ENCODE measurements at places on chromosomes 2 and 18.

- H3K27ac ChIP-seq = no peak overlapping the region
- peaks cover 2% of the 10 kb centered on the region for H3K27me3 ChIP-seq
- no peaks in the 10 kb centered on the region for H3K36me3 ChIP-seq
- DNase-seq = no peak
- H3K4me1 ChIP-seq = peaks cover 12% of the 10 kb centered on the region
- no peak overlapping the region for H3K4me3 ChIP-seq
Measured at GRCh38 chr2:11697103-11697871, 27.3 kb upstream of the NTSR2 start.

GRCh38 chr2:236569573-236569973 lies at the start of gene ACKR3:
TSS of gene ACKR3 (plus strand) at chr2:236569825. CDS start at chr2:236580466, 10,641 bp downstream.
- H3K27me3 ChIP-seq = no peaks in the 10 kb centered on the region
- peaks cover 34% of the 10 kb centered on the region for H3K4me1 ChIP-seq
- peak; percentile 88 for DNase-seq
- peaks cover 5% of the 10 kb centered on the region for H3K36me3 ChIP-seq
- peak within 1 kb of the TSS; percentile 62 for H3K4me3 ChIP-seq

GRCh38 chr2:240604291-240604938 lies 17.9 kb downstream of the CAPN10 start:
- peak overlapping the region; percentile 57 for H3K27ac ChIP-seq
- H3K4me3 ChIP-seq = no peak overlapping the region
- no peak for DNase-seq
- peaks cover 4% of the 10 kb centered on the region for H3K36me3 ChIP-seq
- H3K27me3 ChIP-seq = no peaks in the 10 kb centered on the region
- H3K4me1 ChIP-seq = peaks cover 1% of the 10 kb centered on the region

DNA sequence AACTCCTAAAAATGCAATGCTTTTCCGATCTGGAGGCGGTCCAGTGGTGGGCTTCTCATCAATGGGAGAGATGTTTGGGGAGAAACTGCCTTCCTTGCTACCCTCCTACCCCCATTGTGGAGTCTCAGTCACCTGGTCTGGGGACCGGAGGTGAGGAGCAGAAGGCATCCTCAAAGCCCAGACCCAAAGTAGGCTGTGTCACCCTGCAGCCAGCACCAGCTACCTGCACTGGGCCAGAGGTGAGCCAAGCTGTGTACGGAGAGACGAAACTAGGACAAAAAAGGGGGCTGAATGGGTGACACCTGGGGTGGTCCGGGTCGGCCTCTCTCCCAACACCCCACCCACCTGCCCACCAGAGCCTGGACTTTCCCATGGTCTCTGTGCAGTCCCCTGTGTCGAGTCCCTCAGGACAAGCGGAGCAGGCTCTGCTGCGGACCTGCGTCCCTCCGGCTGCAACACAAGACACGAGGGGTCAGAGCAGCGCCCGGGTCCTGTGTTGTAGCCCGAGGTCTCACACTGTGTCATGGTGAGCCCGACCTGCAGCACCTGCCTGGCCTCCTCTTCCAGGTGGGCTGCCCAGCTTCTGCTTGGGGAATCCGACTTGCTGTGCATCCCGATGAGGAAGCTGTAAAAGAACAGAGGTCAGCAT lies 68.0 kb upstream of the RMP24 start:
- DNase-seq = no peak
- H3K36me3 ChIP-seq = no peaks in the 10 kb centered on the region
- H3K27me3 ChIP-seq = no peaks in the 10 kb centered on the region
- H3K4me3 ChIP-seq = no peak overlapping the region
- no peak overlapping the region for H3K27ac ChIP-seq

DNA sequence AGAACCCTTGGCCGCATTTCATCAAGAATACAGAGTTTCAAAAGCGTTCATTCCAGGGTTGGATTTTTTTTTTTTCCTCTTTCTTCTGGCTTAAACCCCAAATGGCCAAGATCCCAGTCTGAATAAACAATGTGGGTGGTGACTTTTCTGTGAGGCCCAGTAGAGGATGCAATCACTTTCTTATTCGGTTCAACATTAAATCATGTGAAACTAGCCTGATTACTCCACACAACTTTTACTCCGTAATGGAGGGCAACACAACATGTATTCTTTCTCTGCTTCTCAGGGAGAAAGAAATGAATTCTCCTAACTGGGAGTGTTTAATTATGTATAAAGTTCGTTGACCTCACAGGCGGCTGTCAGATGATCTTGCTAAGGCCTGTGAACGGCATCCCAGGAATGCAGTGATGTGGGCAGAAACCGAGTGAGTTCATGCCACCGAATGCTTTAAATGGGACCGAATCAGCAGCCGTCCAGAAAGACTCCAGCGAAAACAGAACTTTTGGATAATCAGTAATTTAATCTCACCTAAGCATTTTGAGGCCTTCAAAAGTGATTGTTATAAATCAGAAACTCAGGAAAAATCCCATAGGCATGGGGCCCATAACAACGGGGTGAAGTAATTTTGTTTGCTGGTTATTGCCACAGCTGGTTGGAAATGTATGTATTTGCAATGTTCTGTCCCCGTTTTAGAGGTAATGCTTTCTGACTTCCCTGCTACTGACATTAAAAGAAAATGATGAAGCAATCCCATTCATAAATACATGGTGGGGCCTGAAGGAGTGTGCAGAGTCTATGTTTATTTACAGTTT lies 81.5 kb downstream of the BCL2 start:
- H3K36me3 ChIP-seq = peaks cover 91% of the 10 kb centered on the region
- no peaks in the 10 kb centered on the region for H3K27me3 ChIP-seq
- no peak overlapping the region for H3K27ac ChIP-seq
- H3K4me1 ChIP-seq = peaks cover 75% of the 10 kb centered on the region

- DNase-seq = no peak
- H3K36me3 ChIP-seq = peaks cover 10% of the 10 kb centered on the region
- no peaks in the 10 kb centered on the region for H3K27me3 ChIP-seq
- H3K4me1 ChIP-seq = peaks cover 6% of the 10 kb centered on the region
- no peak within 1 kb of the TSS for H3K27ac ChIP-seq
Measured at GRCh38 chr2:113005030-113005509, at the start of gene IL36A. TSS of gene IL36A (plus strand) at chr2:113005459. CDS start at chr2:113005872, 413 bp downstream.

DNA sequence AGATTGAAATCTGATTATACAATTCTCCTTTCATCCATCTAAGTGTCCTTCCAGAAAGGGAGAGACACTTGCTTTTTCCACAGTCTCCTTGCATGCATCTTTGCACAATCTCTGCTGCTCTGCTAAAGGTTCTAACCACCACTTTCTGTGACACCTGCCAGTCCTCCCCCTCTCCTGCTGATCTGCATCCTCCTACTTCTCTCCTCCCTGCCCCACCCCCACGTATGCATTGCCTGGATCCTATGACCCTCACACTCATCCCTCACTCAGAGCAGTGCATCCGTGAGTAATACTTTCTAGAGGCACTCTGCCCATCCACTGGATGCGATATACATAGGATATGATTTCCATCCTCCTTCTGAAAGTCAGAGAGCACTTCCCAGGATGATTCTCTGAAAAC lies 27.7 kb upstream of the TRAPPC8 start:
- H3K36me3 ChIP-seq = peaks cover 8% of the 10 kb centered on the region
- no peak overlapping the region for H3K27ac ChIP-seq
- peaks cover 4% of the 10 kb centered on the region for H3K27me3 ChIP-seq
- DNase-seq = no peak
- no peak overlapping the region for H3K4me3 ChIP-seq
- no peaks in the 10 kb centered on the region for H3K4me1 ChIP-seq

DNA sequence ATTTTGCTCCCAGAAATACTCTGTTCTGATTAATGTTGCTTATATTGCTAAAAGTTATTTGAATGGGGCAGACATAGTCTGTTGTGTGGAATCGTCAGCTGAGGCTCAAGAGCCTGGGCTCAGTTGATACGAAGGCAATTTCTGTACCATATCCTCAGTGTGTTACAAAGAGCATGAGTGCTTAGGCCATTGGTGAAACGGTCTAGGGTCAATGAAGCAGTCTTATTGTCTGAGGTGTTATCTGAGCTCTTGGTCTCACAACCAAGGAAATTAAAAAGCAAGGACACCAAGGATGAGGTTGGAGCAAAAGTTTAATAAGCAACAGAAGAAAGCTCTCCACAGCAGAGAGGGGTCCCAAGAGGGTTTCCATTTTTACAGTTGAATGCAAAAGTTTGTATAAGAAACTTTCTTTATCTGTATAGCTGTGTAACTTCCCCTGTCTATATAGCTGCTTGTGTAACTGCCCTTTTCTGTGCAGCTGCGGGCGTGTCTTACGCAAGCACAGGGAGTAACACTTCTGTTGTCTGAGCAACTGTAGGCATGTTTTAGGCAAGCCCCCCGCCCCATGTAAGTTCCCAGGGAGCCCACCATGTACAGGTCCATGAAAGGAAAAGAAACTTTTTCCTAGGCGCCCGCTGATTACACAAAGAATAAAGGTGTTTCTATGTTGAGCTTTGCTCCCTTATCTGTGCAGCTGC lies 40.6 kb upstream of the DSC1 start:
- H3K4me1 ChIP-seq = no peaks in the 10 kb centered on the region
- H3K27me3 ChIP-seq = no peaks in the 10 kb centered on the region
- H3K36me3 ChIP-seq = no peaks in the 10 kb centered on the region

DNA sequence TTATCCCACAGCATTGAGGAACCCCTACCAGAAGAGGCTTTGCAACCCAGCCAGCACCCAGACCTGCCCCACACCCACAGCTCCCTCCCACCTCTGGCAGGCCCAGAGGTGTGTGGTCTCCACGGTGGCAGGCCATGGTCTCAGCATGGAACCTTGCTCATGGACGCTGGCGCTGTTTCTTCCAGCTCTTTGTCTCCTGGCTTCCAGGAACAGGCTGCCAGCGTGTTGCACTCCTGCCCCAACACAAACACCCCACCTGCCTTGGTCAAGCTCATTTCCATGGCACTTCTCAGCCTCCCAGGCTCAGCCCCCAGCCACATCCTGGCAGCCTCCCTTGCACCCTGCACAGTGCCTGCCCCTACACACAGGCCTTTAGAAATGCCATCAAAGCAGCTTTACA lies 31.7 kb downstream of the EN1 start:
- peak overlapping the region; percentile 37 for H3K27ac ChIP-seq
- H3K4me1 ChIP-seq = no peaks in the 10 kb centered on the region
- no peaks in the 10 kb centered on the region for H3K36me3 ChIP-seq
- no peak for DNase-seq
- H3K4me3 ChIP-seq = no peak overlapping the region

DNA sequence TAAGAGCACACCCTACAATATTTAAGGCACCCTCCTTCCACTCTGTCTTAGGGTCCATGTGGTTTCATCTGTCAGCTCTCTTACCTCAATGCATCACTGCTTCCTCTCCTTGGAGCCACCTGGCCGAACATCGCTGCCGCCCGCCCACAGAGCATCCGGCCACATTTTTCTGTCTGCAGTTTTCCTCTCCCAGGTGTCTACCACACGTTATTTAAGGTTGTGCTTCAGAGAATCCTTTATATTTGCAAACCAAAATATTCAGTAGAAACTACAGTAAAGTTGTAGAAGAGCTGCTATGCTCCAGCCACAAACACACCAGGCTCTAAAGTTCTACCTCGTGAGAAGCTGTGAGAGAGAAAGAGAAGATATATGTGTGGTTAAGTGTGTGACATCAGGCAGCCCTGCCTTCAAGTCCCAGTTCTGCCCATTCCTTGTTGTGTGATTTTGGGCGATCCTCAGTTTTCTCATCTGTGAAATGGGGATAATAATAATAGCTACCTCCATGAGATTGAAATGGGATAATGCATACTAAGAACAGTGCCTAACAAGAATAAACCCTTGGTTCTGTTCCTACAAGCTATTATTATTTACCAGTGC lies 4.9 kb upstream of the STK17B start:
- peak; percentile 95 for DNase-seq
- H3K4me3 ChIP-seq = peak overlapping the region; percentile 78
- peaks cover 72% of the 10 kb centered on the region for H3K4me1 ChIP-seq
- H3K27me3 ChIP-seq = no peaks in the 10 kb centered on the region

GRCh38 chr18:10408131-10408530 lies 46.3 kb upstream of the APCDD1 start:
- H3K27me3 ChIP-seq = peaks cover 2% of the 10 kb centered on the region
- H3K36me3 ChIP-seq = no peaks in the 10 kb centered on the region
- H3K27ac ChIP-seq = no peak overlapping the region
- peaks cover 4% of the 10 kb centered on the region for H3K4me1 ChIP-seq
- no peak for DNase-seq

- no peak overlapping the region for H3K27ac ChIP-seq
- H3K27me3 ChIP-seq = peaks cover 9% of the 10 kb centered on the region
- H3K4me3 ChIP-seq = no peak overlapping the region
- DNase-seq = no peak
- no peaks in the 10 kb centered on the region for H3K36me3 ChIP-seq
- peaks cover 17% of the 10 kb centered on the region for H3K4me1 ChIP-seq
Measured at GRCh38 chr2:33318456-33318855, 158.0 kb upstream of the RASGRP3 start.

DNA sequence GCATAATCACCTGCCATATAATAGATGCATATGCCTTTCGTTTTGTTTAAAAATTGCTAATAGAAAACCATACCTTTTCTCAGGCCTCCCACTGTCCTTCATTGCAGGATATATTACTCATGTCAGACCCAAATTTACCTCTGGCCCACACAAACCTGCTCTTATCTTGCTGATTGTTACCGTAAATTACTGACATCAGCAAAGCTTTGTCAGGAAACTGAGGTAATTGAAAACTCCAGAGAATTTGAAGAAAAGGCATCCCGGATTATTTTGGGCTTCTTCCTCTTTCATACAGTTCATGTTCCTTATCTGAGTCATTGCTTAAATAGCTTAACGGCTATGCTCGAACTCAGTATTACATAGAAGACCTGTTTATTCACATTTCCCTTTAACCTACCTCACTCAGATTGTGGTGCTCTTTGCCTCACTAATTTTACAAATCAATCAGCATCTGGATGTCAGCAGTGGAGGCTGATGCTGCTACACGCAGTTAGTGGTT lies 145.7 kb downstream of the ZEB2 start:
- no peak overlapping the region for H3K4me3 ChIP-seq
- no peak for DNase-seq
- H3K4me1 ChIP-seq = peaks cover 10% of the 10 kb centered on the region
- peaks cover 9% of the 10 kb centered on the region for H3K27me3 ChIP-seq
- H3K36me3 ChIP-seq = no peaks in the 10 kb centered on the region

- no peaks in the 10 kb centered on the region for H3K4me1 ChIP-seq
- no peaks in the 10 kb centered on the region for H3K36me3 ChIP-seq
- DNase-seq = no peak
Measured at GRCh38 chr2:12320027-12320734, 396.6 kb upstream of the TRIB2 start.

GRCh38 chr2:220466251-220466691 lies 838.8 kb downstream of the SLC4A3 start:
- no peaks in the 10 kb centered on the region for H3K36me3 ChIP-seq
- no peaks in the 10 kb centered on the region for H3K27me3 ChIP-seq
- H3K4me3 ChIP-seq = no peak overlapping the region
- H3K4me1 ChIP-seq = no peaks in the 10 kb centered on the region
- DNase-seq = no peak
- no peak overlapping the region for H3K27ac ChIP-seq

DNA sequence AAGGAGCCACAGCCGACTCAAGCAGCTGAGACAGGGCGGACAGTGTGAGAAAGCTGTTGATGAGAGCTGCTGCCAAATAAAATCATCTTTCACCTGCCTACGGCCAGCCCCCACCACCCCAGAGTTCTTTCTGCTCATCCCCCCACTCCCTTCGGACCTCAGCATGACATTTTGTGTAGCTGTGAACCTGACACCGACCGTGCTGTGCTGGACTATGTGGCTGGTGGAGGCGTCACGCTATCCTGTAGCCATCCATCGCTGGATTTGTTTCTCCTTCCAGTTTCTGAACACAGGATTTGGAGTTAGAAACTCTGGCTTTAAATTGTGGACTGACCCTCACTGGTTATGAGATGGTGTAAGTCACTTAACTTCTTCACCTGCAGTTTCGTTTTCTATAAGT lies 317.3 kb downstream of the DCDC2C start:
- H3K4me3 ChIP-seq = no peak overlapping the region
- no peaks in the 10 kb centered on the region for H3K4me1 ChIP-seq
- H3K36me3 ChIP-seq = no peaks in the 10 kb centered on the region
- H3K27ac ChIP-seq = no peak overlapping the region
- no peaks in the 10 kb centered on the region for H3K27me3 ChIP-seq

All from activated CD8-positive, alpha-beta T cell treated with anti-CD3 and anti-CD28 coated beads, Interleukin-2, amount 10 ng/mL, durations not matched to agents 7 days and 5 days (primary cell).